ENCODE measurements at places on chromosomes 3 and 15. TPM values are rescaled to one million over a fixed set of nuclear protein-coding genes. Genes with fewer than 3 reads are reported as not detected.

AADAC gene
- 0.35 TPM for total RNA-seq

NKIRAS1 gene
- total RNA-seq: 22.6 TPM

B2M gene
- 1,156 TPM for total RNA-seq

SI gene
- total RNA-seq: not detected

GPR160 gene
- 1.0 TPM for total RNA-seq

ARL6 gene
- total RNA-seq: 4.1 TPM

CCK gene
- not detected for total RNA-seq

SETD5 gene
- 60.2 TPM for total RNA-seq

CCDC80 gene
- total RNA-seq: 80.0 TPM

CHRNA5 gene
- 4.4 TPM for total RNA-seq

GRCh38 chr15:73691396-73691795 is 7.2 kb downstream of the CD276 start:
- DNase-seq: peak; percentile 71

DNA sequence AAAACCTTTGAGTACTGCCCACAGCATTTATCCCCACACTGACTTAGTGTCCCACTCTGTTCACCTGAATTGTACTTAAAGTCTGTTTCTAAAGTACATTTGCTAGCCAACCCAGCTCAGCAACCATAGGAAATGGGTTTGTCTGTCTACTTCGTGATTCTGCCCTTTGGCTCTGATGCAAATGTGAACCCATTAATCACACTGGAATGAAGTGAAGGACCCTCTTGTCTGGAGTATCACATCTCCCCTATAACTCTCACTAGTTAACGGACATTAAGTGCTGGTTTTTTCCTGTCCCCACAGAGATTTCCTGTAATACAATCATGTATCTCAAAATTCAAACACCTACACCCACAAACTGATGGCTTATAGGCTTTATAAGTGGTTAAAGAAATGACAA is 20.5 kb downstream of the EID1 start:
- no peak for DNase-seq

DNA sequence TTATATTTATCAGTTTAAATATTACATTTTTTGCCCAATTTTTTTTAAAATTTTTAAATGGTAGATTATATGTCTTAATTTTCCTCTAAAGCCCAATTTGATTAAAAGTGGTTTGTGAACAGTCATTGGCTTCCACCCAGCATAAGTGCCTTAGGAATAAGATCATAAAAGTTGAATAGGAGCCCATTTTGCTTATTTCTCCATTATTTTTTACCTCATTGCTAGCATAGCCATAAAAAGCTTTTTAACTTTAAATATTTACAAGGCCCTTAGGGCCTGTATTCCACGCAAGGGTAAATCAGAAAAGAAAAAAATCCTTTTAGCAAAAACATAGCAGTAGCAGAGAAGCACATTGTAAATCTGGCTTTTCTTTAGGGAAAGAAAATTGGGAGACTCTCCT is 9.0 kb downstream of the TTC14 start:
- no peak for DNase-seq

DNA sequence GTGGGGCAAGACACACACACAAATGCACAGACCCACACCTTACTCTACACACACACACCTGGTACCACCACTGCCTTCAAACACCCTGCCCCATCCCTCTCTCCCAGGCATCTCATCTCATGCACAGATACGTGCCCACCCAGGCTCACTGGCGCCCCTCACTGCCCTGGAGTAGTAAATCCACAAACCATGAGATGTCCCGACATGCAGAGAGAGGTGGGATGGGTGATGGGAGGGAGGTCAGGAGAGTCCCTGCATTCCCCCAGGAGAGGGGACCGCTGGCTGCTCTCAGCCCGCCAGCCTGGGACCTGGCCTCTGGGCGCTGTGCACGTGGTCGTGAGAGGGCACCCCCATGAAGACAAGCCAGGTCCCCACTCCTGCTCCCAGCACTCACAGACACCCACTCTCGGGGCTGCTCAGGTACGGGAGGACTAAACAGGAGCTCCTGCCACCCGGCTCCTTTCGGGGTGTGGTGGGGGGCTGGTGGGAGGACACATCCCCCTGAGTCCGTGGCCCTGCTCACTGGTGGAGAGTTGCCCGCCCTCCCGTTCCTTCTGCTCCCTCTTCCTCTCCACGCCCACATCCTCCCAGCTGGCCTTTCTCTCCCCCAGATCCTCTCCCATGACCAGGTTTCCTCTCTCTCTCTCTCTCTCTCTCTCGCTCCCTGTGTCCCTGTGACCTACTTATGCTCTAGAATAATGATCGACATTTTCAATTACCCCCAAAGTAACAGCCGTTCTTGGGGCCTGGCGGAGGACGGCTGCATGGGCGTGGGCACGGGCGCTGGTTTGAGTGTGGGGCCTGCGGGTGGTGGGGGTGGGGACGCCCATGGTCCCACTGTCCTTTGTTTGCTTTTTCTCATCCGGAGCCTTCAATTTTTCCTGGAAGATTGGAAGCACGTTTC is 18.9 kb upstream of the CSPG4 start:
- peak; percentile 68 for DNase-seq

- peak; percentile 47 for DNase-seq
These were observed 1.3 kb upstream of the ETV5 start for GRCh38 chr3:186109897-186110803.

DNA sequence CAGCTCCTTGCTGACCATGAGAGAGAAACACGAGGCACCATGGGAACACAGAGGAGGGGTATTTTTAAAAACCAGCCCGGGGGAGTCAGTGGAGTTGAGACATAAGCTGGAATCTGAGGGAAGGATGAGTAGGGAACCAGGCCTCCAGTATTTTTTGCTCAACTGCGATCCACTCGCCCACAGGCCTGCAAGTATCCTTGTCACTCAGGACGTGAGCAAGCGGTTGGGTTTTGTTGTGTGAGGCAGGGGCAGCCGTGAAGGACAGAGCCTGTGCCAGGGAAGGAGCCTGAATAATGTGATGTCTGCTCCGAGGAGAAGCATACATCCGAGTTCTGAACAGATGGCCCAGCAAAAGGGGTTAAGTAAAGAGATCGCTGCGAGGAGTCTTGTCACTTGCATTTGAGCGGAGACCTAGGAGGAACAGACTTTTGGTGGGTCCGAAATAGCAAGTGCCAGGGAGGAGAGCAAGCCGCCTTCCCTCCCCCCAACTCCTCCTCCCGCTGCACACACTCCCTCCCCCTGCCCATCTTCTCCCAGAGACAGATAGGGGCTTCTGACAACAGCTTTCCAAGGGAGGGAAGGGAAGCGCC is 20.4 kb upstream of the NTRK3 start:
- DNase-seq: no peak

DNA sequence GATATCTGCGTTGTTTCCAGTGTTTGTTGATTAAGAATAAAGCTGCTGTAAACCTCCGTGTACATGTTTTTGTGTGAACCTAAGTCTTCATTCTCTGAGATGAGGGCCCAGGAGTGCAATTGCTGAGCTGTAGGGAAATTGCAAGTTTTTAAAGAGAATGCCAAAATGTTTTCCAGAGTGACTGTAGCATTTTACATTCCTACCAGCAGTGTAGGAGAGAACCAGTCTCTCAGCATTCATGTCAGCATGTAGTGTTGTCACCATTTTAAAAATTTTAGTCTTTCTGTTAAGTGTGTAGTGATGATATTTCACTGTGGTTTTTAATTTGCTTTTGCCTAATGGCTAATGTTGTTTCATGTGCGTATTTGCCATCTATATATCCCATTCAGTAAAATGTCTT is 3.4 kb upstream of the MGLL start:
- DNase-seq: no peak

DNA sequence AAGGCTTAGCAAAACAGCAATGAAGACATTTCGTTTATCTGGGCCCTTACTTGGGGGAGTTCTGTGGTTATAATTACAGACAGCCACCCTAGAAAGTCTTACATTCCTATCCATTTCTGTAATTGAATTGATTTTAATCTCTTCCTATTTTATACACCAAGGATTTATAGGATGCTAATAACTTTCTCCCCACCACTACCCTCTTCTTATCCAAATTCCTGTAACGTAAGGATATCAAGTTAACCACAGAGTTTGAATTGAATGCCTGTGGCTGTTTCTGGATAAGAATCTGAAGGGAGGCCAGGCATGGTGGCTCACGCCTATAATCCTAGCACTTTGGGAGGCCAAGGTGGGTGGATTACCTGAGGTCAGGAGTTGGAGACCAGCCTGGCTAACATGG is 78.6 kb downstream of the MLH1 start:
- no peak for DNase-seq

DNA sequence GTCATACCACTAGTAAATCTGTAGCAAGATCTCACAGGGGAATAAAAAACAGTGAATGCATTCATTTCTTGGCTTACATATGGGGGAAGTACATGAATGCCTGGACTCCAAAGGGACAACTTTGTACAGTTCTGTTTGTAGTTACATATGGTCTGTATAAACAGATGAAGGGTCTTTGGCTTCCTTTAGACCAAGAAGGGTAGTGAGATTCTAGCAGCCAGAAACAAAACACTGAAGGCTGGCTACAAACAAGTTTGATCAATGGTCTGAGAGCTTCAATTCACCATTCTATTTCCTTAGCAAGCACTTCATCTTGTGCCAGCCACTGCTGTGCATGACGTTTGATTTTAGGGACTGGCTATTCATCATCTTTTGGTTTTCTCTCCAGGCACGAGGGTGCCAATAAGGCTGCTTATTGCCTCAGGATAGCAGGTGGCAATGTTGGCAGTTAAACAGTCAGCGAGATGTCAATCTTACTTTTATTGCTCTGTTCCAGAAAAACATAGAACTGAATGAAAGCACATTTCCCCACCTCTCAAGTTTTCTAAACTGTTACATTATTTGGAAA is 313.7 kb upstream of the COL8A1 start:
- no peak for DNase-seq

GRCh38 chr3:8964436-8965370 is 1.4 kb upstream of the RAD18 start:
- no peak for DNase-seq

- no peak for DNase-seq
These were observed 17.6 kb upstream of the EPHB3 start for GRCh38 chr3:184543843-184544512.

- DNase-seq: no peak
These were observed 55.6 kb downstream of the LYSMD4 start for GRCh38 chr15:99677540-99678134.

- DNase-seq: no peak
These were observed 392.6 kb upstream of the CBLB start for GRCh38 chr3:106261396-106261795.

DNA sequence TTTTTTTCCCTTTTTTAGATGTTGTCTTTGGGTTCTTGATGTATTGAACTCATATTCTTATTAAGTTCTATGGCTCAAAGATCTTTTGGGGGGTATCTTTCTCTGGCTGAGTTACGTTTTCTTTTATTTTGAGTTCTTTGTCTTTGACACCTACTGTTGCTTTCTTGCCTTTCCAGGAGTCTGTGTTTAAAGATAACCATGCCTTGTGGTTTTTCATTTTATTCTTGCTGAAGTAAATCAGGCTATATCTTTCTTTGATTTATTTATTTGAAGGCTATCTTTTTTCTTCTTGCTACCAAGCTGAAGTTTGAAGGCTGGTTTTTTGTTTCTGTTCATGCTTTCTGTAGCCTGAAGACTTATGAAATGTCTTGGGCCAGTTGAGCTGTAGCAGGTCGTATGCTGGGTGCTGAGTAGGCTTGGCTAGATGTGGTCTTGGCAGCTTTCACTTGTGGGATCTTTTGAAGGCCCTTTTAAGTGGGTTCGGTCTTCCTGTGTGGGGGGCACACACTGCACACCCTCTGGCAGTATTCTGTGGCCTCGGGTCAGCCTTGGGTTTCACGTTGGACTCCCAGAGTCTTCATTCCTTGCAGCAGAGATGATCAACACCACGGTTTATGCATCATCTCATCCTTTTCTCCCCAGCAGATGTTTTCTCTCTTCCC is 17.5 kb downstream of the SLCO3A1 start:
- DNase-seq: no peak

- no peak for DNase-seq
These were observed 35.9 kb upstream of the CHMP2B start for GRCh38 chr3:87191175-87191574.

DNA sequence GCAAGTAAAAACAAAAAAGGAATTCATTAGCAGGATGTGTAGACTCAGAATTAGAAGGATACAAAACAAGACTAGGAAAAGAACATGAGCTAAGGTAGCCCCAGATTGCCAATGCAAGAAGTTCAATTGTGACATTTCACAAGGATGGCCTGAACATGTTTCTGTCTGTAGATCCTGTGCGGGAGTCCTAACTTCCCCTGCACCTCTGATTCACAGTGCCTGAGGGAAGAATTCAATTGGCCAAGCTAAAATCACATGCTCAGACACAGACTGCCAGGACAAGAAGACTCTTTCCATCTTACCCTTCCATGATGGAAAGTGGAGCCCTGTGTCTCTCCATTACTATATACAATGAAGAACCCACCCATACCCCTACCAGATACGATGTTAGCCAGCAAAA is 251.5 kb downstream of the KCNH8 start:
- DNase-seq: no peak

GRCh38 chr3:149010966-149011365 is 19.6 kb downstream of the GYG1 start:
- DNase-seq: no peak

- DNase-seq: no peak
These were observed 7.7 kb downstream of the CMTM8 start for GRCh38 chr3:32246079-32246675.

DNA sequence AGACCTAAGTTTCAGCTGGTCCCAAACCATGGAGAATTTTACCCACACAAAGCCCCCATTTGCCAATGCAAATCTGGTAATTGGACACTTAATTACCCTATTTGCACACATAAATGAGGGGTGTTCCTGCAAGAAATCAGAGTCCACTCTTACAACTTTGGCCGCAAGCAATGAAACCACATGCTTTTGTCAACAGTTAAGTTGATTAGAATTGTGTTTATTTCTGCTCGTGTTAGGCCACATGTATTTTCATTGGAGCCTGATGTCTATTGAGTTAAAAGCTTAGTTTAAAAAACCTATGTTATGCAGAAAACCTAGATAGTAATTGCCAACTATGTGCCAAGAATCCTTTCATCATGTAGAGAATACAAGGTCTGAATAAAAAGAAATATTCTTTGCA is 153.8 kb upstream of the CMC1 start:
- DNase-seq: no peak

DNA sequence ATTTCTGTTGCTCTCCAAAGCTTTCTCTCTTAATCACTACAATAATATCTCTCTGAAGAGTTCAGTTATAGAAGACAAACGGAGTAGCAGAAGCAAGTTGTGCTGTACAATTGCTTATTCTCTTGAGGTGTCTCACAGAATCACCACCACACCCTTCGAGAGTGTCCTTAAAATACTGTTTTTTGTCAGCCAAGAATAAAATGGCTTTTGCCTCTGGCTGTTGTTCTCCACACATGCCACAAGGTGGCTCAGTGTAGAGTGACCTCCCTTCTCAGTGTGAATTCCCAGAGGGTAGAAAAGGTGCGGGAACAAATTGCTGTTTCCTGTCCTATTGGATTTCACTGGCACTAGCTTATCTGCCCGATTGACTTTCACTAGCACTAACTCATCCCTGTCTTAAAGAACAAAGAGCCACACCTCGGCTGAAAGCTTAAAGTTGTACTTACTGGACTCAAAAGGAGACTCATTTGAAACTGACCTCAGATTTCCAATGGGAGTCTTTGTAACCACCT is 134.2 kb upstream of the SATB1 start:
- DNase-seq: no peak

Measured in left ventricle myocardium superior (tissue), 1 donor.